ENCODE measurements at places on chromosomes 7 and 10.

- no peak for DNase-seq
These were observed 144.2 kb downstream of the CTTNBP2 start for GRCh38 chr7:117728890-117729624.

DNA sequence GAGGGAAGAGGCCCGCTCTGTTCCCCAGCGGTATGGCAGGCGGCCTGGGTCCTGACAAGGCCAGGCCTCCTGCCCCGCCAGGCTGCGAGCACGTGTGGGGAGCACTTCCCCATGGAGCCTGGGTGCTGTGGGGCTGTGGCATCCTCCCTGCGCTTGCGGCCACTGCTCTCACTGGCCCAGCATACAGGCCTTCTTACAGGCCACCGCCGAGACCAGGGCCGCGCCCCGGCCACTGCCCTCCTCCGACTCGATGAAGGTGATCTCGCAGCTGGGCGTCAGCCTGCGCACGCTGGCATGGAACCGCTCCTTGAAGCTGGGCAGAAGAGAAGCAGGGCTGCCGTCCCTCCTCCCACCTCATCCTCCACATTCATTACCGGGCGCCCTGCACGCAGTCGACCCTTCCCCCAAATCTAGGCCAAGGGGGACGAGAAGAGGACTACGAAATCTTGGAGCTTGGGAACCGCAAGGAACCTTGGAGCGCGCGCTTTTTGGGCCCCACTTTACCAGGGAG is 3.9 kb upstream of the MYL7 start:
- no peak for DNase-seq

DNA sequence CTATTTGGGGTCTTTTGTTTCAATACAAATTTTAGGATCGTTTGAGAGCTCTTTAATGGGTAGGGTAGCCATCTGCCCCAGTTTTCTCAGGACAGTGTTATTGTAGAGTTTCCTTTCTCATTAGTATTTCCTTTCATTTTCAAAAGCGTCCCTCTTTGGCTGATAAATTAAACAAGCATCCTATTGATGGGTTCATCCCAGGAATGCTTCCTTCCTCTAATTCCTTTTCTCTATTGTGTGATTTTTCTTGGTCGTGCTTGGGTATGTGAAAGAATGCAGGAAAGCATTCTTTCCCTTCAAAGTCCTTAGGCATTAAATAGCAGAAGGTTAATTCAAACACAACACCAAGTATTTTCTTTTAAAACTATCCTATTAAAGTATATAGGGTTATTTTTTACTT is 14.0 kb downstream of the SLC13A1 start:
- no peak for DNase-seq

GRCh38 chr10:12839941-12840611 is 161.4 kb downstream of the CCDC3 start:
- no peak for DNase-seq

DNA sequence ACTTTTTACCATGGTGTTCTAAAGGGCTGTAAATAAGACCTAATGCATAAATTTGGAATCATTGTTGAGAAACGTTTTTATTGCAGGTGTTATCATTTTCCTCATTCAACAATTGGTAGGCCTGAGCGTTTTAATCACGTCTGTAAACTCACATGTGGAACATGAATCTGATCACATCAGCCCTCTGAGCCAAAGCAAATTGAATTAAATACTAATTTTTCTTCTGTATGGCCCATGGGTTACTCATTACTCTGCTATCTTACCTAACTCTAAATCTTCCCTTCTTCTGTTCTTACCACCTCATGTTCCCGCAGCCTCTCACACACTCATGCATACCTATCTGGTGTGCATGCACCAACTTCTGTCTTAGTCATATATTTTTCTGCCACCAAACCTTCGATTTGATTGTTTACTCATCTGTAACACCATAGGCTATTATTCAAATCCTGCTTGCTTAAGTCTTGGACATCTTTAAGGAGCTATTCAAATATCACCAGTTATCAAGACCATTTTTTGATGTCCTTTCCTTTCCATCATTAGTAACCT is 82.3 kb downstream of the NXPH1 start:
- no peak for DNase-seq

DNA sequence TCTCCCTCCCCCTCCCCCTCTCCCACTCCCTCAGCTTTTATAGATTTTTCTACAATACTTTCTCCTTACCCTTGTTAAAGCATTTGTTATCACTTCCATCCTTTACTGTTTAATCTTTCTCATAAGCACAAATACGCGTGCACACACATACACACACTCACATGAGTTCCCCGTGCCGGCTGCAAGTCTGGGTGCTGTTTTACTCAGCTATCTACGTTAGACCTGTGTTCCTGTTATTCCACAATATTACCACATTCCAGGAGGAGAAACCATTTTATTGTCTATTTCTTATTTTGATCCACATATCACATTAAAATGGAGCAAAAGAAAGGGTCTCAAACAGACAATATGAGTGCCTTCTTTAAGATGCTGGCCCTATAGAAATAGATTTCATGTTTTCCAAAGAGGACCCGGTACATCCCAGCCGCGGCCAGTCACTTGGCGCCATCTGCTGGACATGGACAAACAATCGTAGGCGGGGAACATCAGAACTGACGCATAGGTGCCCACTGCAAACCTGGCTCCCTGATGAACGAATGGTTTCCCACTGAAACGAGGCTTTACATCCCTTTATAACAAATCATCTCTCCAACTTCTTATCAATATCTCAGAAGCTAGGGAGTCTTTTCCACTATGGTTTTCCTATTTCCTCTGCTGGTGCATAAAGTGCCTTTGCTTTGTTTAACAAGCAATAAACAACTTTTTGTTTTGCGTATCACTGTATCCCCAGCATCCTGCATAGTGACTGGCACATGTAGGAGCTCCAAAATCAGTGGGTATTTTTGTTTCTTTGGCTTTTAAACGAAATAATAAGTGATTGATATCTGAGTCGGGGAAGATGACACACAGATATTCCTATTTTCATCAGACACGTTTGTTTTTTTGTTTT is 25.2 kb upstream of the OPTN start:
- peak; percentile 72 for DNase-seq

GRCh38 chr10:114304571-114305421 is 65.7 kb downstream of the VWA2 start:
- peak; percentile 36 for DNase-seq

DNA sequence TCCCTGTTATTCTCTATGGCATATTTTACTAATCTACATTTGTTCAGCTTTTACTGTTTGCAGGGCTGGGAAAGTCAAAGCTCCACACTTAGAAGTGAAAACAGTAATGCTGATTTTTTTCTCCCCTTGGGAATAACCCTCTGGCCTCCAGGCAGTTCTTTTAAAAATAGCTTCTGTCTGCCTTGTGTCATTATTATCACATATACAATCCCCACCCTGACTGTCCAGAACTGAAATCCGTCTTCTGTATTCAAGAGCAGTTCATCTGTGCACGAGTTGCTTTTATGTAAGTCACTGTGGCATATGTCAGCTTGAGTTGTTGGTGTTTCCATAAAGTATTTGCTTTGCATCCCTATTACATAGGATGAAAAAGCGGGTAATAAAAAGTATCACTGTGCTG is 1221.1 kb upstream of the CELF2 start:
- DNase-seq, result no peak

DNA sequence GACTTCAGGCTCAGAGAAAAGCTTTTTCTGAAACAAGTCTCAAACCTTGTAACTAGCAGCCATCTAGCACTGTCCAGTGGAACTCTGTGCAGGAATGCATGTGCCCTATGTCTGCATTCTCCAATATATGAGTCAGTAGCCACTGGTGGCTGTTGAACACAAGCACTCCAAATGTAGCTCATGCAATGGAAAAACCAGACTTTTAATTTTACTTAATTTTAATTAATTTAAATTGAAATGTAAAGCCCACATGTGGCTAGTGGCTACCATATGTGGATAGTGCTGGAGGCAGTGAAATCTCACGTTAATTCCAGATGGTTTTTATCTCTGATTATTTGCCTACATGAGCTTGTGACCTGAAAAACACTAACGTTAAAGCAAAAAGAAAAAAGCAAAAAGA is 225.1 kb downstream of the GATA3 start:
- DNase-seq, result no peak

DNA sequence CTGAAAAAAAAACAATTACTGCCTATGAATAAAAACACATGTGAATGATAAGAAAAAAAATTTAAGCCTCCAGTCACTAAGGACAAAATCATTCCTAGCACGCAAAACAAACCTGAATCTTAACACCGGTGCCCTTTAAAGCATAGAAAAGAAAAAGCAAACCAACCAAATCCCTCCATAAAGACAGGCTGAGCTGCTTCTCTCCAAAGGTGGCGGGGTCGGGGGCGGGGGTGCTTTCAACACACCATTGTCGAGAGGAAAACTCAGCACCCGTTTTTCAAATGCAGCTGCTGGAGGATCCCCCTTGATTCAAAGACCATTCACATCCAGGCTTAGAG is 1.4 kb downstream of the ST8SIA6 start:
- DNase-seq, result no peak

- DNase-seq, result peak; percentile 69
These were observed 35.1 kb upstream of the ZNRF2 start for GRCh38 chr7:30249316-30249715.

- DNase-seq, result no peak
These were observed 305.9 kb downstream of the HPSE2 start for GRCh38 chr10:98929709-98930108.

DNA sequence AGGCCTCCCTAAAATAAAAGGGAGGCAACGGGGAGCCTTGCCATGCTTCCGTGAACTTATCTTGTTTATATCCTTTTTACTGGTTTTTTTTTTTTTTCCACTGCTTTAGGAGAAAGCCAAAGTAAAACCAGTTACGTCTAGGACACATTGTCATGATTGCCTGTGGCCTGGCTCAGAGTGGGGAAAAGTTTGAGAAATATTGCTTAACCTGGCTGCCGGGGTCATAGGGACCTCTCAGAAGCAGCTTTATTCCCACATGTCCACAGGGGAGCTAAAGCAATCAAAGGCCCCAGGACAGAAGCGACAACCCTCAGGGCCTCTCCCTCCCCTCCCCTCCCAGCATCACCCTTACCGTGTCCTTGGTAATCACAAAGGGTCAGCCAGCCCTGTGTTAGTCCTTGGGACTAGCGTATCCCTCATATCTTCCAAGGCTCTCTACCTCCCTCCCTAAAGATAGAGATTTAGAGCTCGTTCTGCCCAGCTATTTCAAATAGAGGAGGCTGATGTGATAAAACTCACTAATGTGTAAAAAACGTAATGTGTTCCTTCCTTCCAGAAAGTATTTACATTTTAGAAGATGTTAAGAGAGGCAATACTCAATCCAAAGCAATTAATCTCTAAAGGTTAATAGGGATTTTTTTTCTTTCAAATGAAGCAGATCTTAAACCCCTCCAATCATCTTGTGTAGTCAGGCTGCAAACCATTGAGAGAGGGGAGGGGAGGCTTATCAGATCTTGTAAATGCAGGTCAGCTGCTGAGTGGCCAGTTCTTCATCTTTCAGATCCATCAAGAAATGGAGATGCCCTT is 64.8 kb upstream of the PRKAR2B start:
- no peak for DNase-seq

DNA sequence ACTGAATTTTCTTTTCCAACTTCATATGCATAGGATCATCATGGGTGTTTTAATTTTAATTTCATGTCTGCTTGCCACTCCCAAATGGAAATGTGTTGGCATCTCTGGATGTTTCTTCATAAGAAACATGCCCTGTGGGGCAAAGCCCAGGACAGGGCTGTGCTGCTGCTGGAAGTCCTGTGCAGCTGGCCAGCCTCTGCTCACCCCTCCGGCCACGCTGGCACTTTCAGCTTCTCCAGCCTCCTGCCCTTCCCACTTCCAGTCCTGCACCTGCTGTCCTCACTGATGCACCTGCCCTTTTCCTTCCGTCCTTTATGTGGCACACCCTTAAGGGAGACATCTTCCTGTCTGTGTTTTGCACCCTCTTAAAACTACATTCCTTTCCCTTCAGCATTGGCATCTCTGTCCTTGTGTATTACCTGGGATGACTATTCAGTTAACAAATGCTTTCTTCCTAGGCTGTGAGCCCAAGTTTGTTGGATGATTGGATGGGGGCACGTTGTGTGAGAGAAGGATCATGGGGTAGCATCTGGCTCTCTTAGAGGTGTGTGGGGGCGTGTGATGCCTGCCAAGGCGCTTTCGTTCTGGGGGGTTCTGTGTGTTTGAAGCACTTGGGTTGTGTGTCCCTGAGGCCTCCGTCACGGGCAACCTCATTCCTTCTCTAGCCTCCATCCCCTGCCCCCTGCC is 56.8 kb downstream of the TCF7L2 start:
- DNase-seq, result no peak

DNA sequence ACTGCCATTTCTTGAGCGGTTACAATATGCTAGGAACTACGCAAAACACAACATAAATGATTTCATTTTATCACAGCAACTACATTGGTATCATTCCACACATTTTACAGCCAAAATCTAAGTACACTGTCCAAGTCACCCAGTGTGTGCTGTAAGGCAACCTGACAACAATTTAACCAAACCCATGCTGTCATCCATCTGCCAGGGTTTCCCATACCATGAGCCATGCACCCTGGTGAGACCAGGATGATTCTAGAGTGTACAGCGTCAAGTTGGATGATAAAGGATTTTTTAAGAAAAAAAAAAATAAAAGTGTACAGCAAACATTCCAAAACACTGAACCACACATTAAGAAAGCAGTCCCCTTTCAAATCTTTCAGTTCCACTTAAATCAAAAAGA is 52.9 kb downstream of the PIK3AP1 start:
- DNase-seq, result no peak

- DNase-seq, result no peak
These were observed 625.7 kb upstream of the KCND2 start for GRCh38 chr7:119647286-119647685.

DNA sequence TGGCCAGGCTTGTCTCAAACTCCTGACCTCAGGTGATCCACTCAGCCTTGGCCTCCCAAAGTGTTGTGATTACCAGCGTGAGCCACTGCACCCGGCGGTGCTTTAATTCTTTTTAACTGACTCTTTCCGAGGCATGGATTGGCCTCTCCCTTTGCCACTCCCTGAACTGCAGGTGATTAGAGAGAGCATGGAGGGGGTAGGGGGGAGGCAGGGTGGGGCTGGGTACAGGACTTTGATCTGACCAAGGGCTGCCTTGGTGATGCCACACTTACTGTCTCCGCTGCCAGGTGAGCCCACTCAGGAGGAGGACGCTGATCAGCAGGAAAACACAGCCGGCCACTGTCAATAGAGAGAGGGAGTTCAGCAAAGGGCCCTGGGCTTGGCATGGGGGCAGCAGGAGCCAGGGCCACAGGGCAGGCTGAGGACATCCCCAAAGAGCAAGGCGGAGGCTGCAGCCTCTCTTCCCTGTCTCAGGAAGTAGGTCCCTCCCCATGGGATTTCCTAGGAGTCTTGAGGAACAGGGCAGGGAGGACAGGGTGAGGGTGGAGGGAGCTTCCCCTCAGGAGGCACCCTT is 40.5 kb upstream of the IL15RA start:
- no peak for DNase-seq

- DNase-seq, result no peak
These were observed 330.9 kb downstream of the DNAJB6 start for GRCh38 chr7:157667731-157668130.

- no peak for DNase-seq
These were observed 614.1 kb downstream of the GALNT17 start for GRCh38 chr7:71746006-71746405.

GRCh38 chr10:33235251-33235884 is 99.1 kb downstream of the NRP1 start:
- no peak for DNase-seq
